ENCODE measurements at places on chromosomes 1 and 21.

GRCh38 chr1:74995821-74996220 is 138.4 kb upstream of the LHX8 start:
- no peak for DNase-seq

DNA sequence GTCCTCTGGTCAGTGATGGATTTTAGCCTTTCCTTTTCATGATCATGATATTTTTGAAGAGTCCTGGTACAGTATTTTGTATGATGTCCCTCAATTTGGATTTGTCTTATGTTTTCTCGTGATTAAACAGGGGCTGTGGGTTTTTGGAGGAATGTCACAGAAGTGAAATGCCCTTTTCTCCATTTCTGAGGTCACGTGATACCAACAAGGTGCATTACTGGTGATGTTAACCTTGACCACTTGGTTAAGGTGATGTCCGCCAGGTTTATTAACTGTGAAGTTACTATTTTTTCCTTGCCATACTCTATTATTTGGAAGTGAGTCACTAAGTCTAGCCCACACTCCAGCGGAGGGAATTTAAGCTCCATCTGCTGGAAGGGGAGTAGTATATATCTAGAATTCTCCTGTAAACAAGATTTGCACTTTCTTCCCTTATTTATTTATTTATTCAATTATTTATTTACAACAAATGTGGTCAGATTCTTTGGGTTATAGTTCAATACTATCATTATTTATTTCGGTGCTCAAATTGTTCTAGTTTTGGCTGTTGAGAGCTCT is 123.4 kb downstream of the HIVEP3 start:
- no peak for DNase-seq

DNA sequence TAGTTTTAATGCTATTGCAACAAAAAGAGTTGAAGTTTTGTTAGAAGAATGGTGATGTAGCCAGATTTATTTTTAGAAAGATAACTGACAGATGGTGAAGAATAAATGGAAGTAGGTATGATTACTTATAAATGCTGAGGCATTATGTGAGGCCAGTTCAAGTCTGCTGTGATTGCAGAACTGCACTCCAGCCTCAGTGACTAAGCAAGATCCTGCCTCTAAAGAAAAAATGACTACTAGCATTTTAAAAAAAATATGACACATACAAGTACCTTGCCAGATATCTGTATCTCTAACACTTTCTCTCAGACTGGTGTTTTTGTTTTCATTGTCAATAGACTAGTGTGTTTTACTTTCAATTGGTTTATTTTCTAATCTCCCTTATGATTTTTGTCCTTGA is 1242.4 kb upstream of the ADGRL4 start:
- no peak for DNase-seq

DNA sequence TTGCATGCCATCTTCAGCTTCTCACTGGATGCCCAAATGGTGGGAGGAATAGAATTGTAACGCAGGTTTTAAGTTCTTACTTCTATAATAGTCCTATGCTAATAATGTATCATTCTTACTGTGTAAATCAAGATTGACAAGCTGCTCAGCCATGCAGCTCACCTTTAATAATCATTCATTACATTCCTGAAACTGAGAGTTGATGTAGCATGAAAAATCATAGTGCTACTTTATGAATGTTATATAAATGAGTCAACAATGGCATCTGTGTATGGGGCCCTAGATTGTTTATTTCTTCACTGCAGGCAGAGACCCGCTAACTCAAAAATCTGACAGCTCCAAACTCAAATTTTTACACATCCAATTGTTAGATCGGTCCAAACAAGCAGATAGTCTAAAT is 34.4 kb downstream of the FH start:
- peak; percentile 14 for DNase-seq

GRCh38 chr1:221430152-221430960 is 311.5 kb downstream of the DUSP10 start:
- DNase-seq, result no peak

GRCh38 chr21:37075214-37075770 is 2.2 kb downstream of the TTC3 start:
- no peak for DNase-seq

DNA sequence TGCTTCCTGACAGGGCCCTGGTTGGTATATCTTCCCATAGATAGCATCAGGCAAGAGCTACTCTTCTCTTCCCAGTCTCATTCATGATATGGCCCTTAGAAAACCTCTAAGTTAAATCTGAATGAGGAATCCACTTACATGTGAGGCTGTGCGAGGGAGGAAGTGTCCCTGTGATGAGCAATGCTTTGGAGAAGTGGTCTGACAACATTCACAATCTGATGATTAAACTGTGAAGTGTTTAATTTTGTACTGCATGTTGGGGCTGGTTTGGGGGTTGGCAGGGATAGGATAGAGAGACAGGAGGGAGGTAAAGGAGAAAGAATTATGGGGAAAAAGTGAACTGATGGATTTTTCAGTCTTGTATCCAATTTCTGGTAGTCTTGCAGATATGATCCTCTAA is 421.2 kb upstream of the DAB1 start:
- DNase-seq, result no peak

GRCh38 chr1:12600335-12600734 is 17.7 kb downstream of the DHRS3 start:
- DNase-seq, result no peak

- no peak for DNase-seq
Measured at GRCh38 chr1:116674011-116674531, 6.5 kb upstream of the IGSF3 start.

GRCh38 chr1:240306673-240307072 is 215.0 kb downstream of the FMN2 start:
- no peak for DNase-seq

DNA sequence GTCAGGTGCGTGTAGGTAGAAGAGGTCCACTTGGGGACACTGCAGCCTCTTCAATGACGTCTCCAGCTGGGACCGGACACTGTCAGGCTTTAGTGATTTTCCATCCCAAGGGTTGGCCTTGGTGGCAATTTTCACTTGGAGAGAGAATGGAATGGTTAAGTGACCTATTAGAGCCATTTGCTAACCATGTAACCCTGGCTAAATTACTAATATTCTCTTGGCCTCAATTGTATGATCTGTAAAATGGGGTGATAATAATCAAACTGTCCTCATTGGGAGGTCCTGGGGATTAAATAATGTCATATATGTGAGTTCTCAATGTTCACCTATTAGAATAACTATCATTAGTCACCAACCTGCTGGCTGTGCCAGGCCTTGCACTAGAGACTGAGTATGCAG is 3.4 kb downstream of the AKR7A2 start:
- DNase-seq, result no peak
